ENCODE measurements at places on chromosomes 2 and 18.

DNA sequence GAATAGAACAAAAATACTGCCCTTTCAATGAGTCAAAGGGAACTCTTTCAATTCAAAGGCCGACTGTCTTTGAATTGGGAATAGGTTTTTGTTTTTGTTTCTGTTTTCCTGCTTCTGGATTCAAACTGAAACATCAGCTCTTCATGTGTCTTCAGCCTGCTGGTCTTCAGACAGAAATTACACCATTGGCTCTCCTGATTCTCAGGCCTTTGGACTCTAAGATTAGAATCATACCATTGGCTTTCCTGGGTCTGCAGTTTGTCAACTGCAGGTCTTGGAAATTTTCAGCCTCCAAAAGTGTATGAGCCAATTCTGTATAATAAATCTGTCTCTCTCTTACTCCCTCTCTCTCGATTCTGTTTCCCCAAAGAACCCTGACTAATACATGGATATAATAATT is 31.1 kb downstream of the CTLA4 start:
- no peak for DNase-seq

- peak; percentile 22 for DNase-seq
Observed at GRCh38 chr2:1132328-1132969, 181.8 kb downstream of the SNTG2 start.

GRCh38 chr18:48898521-48898920 is 52.2 kb downstream of the SMAD7 start:
- DNase-seq = no peak

DNA sequence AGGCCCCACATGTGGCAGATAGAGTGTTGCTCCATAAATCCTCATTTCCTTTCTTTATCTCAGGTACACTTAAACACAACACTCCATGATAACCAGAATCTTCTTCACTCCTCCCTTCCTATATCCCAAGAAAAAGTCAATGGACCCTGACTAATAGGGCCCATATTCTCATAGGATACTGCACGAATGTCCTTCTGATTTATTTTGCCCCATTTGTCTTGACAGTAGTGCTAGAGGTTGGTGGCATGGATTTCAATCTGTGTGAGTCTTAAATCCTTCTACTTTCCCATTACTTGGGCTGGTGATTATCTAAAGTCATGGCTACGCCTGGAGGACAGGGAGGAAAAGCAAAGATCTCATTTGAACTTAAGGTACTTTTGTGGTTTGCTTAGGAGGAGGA is 156.0 kb downstream of the ACOXL start:
- no peak for DNase-seq

- DNase-seq = no peak
Observed at GRCh38 chr2:217801115-217801531, 201.7 kb downstream of the TNS1 start.

DNA sequence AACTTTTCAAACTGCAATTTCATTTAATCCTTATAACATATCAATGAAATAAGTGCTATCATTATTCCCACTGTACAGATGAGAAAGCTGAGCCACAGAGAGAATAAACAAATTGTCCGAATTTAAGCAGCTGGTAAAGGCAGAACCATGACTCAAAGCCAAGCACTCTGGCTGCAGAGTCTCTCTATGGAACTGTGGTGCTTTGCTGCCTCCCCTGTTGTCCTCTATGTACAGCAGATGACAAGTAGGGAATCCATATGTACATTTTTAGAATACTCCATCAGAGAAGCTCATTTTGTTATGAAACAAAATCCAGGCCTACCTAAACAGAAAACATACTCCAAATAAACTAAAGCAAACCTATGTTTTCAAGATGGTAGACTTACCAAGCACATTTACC is 45.1 kb downstream of the FARSB start:
- no peak for DNase-seq

- no peak for DNase-seq
Observed at GRCh38 chr2:172047566-172048507, 37.5 kb upstream of the DLX1 start.

- peak; percentile 26 for DNase-seq
Observed at GRCh38 chr2:232761301-232761907, 15.0 kb downstream of the KCNJ13 start.

DNA sequence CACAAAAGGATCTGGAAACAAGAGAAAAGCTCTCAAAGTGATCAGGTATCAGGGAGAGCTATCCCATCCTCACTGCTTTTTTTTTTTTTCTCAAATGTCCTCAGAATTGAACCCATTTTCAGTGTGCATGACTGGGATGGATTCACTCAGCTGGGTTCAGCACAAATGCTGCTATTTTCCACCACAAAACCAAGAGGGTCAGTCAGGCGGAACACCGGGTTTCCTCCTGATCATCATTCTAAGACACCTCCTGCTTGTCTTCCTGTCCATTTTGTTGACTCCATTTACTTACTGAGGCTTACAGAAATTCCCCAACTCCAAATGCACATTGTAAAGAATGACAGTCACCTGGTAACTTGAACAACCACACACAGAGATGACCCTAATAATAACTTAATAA is 39.9 kb downstream of the CYRIA start:
- DNase-seq = no peak

- DNase-seq = no peak
Observed at GRCh38 chr2:216888887-216889622, 29.2 kb upstream of the TNP1 start.

- no peak for DNase-seq
Observed at GRCh38 chr2:71856773-71857525, 290.7 kb downstream of the CYP26B1 start.

DNA sequence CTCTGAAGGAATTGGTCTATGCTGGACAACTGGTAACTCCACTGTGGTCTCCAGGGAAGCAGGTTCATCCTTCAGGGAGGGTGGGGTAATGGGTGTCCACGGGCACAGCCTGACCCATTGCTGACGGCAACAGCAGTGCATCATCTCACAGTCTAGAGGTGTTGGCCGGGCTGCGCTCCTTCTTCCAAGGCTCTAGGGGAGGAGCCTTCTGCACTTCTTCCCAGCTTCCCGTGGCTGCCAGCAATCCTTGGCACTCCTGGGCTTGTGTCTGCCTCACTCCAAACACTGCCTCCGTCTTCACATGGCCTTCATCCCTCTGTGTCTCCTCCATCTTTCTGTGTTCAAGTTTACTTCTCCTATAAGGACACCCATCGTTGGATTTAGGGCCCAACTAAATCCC is 166.2 kb downstream of the CTIF start:
- DNase-seq = no peak

DNA sequence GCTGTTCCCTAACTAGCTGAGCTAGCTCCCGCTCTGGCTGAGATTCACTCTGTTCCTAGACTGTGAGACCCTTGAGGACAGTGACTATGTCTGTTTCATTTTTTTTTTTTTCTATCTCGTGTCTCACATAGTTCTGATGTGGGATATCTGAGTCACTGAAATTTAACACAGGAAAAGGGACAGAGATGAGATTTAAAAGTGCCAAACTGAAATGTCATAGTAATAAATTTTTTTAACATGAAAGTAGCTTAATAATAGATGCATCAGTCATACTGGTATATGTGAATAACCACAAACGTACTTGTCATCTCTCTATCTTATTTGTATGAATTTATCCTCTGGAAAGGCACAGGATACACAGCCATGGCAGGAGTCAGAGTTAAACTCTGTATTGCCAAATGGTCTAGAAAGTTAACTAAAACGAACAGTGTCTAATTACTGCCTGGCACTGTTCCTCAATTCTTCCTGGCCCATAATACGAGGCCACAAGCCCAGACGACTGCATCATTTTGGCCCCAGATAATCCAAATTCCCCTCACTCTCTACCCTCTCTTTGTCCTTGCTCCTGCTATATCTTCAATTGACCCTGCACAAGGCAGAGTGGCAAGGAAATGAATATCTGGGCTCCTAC is 87.5 kb downstream of the SATB2 start:
- no peak for DNase-seq

DNA sequence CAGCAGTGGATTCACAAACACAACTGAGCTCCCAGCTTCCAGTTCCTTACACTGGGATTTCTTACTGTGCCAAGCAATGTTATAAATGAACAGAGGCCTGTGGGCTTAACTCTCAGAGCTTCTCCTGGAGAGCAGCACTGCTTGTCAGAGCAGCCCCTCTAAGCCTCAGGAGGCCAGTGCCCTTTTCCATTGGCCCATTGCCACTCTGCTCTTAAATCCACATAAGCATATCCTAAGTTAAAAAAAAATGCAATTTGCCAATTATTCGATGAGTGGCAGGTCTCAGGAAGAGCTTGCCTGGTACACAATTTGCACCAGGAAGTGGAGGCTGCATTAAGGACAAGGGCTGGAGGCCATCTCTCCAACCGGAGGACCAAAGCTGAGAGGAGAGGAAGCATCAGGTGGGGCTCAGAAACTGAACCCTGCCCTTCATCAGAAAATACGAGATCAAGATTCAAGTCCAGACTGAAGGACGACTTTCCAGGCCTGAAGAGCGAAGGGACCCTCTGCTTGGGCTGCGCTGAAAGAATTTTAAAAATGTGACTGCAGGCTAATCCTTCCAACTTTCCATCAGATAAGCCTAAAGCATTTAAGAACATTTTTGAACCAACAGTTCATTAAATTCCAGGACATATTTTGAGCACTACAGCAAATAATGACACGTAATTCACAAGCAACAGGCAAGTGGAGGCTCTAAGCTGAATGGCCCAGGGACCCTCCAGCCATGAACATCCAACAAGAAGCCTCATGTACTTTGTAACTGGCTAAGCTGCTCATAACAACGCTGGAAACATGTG is 28.4 kb upstream of the PXDN start:
- DNase-seq = no peak

- DNase-seq = no peak
Observed at GRCh38 chr2:185618625-185619024, 120.0 kb upstream of the FSIP2 start.

DNA sequence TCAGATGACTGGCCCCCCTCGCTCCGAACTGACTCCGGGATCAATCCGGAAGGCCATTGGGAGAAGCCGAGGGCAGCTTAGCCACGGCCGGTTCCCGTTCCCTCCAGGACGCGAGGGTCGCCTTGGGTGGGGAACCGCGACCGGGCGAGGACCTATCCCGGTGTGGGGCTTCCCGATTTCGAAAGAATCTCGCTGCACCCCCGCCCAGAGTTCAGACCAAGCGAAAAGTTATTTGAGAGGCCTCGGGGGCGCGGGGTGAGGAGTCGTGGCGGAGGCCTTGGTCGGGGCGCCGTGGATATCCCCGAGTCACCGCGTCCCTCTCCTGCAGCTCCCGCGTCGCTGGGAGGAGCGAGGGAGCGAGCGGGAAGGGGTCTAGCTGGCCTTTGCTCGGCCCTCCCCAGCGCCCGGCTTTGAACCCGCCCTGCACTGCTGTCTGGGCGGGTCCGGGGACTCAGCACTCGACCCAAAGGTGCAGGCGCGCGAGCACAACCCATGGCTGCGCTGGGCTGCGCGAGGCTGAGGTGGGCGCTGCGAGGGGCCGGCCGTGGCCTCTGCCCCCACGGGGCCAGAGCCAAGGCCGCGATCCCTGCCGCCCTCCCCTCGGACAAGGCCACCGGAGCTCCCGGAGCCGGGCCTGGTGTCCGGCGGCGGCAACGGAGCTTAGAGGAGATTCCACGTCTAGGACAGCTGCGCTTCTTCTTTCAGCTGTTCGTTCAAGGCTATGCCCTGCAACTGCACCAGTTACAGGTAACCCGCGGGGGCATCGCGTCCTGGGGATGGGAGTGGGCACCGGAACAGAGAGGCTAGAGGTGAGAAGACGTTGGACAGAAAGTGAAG is at the start of gene CYP27A1:
CYP27A1 (plus strand) TSS at position 457 of the 837 bp plus-strand sequence; CDS start at position 493, 36 bp downstream.
- no peak for DNase-seq

- DNase-seq = no peak
Observed at GRCh38 chr2:166373105-166373504, 2.6 kb downstream of the SCN9A start.

DNA sequence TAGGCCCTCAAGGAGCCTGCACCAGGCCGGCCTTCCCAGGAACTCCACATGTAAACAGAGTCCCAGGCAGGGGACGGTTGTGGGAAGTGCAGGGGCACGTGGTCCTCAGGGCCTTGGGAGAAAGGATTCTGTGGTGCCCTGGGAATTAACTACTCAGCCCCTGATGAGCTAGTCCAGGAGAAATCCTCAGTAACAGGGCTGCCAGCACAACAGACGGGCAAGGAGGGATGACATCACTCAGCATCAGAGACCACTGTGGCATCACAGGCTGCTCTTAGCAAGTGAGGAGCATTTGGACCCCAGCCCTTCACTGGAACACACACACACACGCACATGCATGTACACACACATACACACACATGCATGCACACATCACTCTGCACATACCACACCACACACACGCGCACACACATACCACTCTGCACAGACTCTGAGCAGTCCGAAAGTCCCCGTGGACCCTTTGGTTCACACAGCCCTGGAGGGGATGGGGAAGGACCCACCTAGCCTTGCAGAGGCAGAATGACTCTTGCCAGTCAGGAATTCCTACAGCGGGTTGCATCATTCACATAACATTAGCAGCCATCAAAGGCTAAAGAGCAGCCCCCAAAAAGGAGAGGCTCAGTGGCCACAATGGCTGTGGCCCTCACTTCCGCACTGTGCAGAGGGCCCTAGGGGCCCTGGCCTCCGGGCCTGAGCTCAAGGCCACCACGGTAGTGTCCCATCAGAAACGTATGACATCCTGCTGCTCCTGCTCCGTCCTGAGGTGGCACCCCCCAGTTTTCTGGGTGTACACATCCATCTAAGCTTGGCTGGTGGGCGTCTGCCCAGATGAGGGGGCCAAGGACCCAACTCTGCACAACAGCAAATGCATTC is 1.9 kb upstream of the NMUR1 start:
- no peak for DNase-seq

DNA sequence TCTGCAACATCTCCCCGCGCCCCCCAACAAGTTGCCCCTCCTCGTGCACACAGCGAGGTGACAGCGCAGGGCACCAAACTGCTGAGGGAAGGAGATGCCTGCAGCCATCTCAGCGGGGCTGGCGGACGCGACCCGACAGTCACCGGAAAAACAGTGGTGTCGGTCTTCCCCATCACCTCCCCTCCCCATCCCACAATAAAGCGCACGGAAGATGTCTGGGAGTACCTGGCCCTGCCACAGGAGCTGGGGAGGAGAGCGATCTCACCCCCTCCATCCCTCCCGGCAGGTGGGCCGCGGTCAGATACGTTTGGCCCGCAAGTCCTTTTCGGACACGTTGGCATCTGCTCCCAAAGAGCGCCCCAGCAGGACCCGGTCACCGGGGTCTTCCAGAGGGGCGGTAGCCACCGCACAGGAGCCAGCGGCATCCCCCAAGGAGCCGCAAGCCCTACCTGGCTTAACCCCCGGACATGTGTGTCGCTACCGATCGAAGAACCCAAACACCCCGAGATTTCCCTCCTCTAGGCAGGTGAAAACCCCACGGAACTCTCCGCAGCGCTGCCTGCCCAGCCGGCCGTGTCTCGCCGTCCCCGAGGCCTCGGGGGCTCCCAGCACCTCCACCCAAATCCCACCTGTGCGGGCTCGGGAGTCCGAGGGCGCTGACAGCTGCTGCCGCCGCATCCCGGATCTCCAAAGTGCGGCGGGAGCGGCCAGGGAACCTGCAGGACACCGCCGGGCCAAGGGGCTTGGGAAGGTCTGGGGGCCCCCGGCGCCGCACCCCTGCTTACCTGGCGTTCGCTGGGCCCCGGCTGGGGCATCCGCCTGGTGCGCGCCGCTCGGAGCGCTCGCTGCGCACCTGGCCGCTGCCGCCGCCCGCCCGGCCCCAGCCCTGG is 657 bp downstream of the ATP8B1 start:
- DNase-seq = no peak

GRCh38 chr2:1418566-1418965 is 5.3 kb downstream of the TPO start:
- DNase-seq = no peak

Data from activated naive CD4-positive, alpha-beta T cell treated with Interleukin-2 at 50 U/mL for 16 hours (primary cell).